ENCODE measurements at places on chromosomes 2 and 18.

- DNase-seq: no peak
Measured at GRCh38 chr2:227818675-227819397, 5.2 kb downstream of the CCL20 start.

DNA sequence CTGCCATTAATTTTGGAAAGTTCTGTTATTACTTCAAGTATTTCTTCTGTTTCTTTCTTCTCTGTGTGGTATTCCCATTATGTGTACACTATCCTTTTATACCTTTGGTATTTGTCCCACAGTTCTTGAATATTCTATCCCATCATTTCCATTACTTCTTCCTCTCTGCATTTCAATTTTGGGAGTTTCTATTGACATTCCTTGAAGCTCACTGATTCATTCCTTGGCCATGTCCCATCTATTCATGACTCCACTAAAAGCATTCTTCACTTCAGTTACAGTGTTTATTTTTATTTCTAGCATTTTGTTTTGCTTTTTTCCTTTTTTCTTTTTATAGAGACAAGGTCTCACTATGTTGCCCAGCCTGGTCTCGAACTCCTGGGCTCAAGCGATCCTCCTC is 30.3 kb downstream of the PROC start:
- DNase-seq: no peak

DNA sequence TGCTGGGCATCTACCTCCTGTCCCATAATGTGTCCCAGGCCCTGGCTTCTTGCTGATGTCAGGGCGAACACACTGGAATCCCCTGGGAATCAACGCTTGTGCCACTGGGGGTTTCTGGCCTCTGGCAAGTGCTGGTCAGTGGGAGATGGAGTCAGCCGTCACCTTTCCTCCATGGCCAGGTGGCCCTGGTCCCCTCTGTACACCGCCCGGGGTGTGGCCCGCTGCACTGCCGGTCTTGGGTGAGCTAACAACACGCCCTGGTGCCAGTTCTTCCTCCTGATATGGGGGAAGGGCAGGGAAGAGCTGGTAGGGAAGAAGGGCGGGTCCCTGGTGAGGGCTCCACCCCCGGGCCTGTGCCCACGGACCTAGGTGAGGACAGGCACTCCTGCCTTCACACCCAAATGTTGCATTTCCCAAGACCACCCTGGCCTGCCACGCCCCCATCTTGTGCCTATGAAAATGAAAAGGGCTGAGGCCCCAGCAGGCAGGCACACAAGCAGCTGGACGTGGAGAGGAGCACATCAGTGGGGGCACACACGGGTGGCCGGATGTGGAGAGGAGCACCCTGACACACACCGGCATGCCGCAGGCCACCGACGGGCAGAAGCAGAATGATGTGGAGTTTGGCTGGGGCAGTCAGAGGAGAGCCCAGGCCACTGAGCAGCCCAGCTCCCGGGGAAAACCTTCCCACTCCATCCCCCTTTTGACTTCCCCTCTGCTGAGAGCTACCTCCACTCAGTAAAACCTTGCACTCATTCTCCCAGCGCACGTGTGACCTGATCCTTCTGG is 140.5 kb downstream of the ASB1 start:
- DNase-seq: no peak

- DNase-seq: peak; percentile 85
Measured at GRCh38 chr2:112259509-112260294, 4.9 kb upstream of the ZC3H8 start.

Measured in iPS DF 6.9 (cell line).